Aorta (tissue), 5 donors: ENCODE measurements at places on chromosomes 3 and 15. TPM values are rescaled to one million over a fixed set of nuclear protein-coding genes. Genes with fewer than 3 reads are reported as not detected.

Gene ABHD17C
- total RNA-seq = 4.2 TPM

Gene KBTBD12
- 7.6 TPM for total RNA-seq

Gene SKOR1
- 1.2 TPM for total RNA-seq

Gene DUOXA2
- total RNA-seq = not detected

Gene ANKRD34C
- total RNA-seq = 0.42 TPM

Gene GRK7
- total RNA-seq = 0.23 TPM

Gene WDR93
- not detected for total RNA-seq

Gene ISL2
- not detected for total RNA-seq

Gene POU1F1
- total RNA-seq = not detected

Gene CHAC1
- total RNA-seq = 2.1 TPM

Gene GHSR
- not detected for total RNA-seq

Gene PLIN1
- total RNA-seq = 4.1 TPM

Gene CELSR3
- total RNA-seq = 1.3 TPM

Gene TM4SF4
- total RNA-seq = not detected

Gene P2RY12
- total RNA-seq = 1.9 TPM

Gene CHDH
- 3.7 TPM for total RNA-seq

Gene KLHL40
- not detected for total RNA-seq

Gene SLC35G2
- 13.1 TPM for total RNA-seq

Gene TTLL13
- not detected for total RNA-seq
